ENCODE measurements at places on chromosomes 5 and 9. TPM values are rescaled to one million over a fixed set of nuclear protein-coding genes. Genes with fewer than 3 reads are reported as not detected.

The PHF24 gene
- 3.1 TPM for total RNA-seq

GRCh38 chr9:111029260-111029659 is 9.0 kb downstream of the LPAR1 start:
- DNase-seq: no peak
- no peaks in the 10 kb centered on the region for H3K36me3 ChIP-seq
- H3K4me1 ChIP-seq: no peaks in the 10 kb centered on the region
- H3K27me3 ChIP-seq: peaks cover 2% of the 10 kb centered on the region
- no peak overlapping the region for H3K4me3 ChIP-seq
- H3K27ac ChIP-seq: no peak overlapping the region

DNA sequence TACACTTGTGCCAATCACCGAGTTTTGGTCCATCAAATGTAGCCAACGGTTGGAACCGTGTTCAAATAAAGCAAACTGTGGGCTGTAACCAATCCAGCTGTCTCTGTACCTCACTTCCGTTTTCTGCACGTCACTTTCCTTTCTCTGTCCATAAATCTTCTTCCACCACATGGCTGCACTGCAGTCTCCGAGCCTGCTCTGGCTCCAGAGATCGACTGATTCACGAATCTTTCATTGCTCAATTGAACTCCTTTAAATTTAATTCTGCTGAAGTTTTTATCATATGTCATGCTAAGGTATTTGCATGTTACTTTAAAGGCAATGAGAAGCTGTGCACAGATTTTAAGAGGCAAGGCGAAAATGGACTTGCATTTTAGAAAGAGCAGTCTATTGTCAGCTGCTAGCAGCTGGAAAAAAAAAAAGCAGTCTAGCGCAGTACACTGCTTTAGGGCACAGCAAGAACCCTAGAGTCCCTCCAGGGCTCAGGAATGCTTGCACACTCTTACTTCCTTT is 13.2 kb downstream of the TTC39B start:
- no peak overlapping the region for H3K27ac ChIP-seq
- no peaks in the 10 kb centered on the region for H3K4me1 ChIP-seq
- H3K27me3 ChIP-seq: peaks cover 3% of the 10 kb centered on the region
- peaks cover 8% of the 10 kb centered on the region for H3K36me3 ChIP-seq
- no peak for DNase-seq

GRCh38 chr9:129027224-129027684 is 877 bp downstream of the SH3GLB2 start:
- H3K4me1 ChIP-seq: peaks cover 24% of the 10 kb centered on the region
- peaks cover 10% of the 10 kb centered on the region for H3K27me3 ChIP-seq
- H3K4me3 ChIP-seq: peak overlapping the region; percentile 91
- H3K27ac ChIP-seq: peak overlapping the region; percentile 79

- no peak overlapping the region for H3K27ac ChIP-seq
- H3K4me3 ChIP-seq: no peak overlapping the region
- no peak for DNase-seq
- no peaks in the 10 kb centered on the region for H3K4me1 ChIP-seq
- H3K27me3 ChIP-seq: peaks cover 1% of the 10 kb centered on the region
- peaks cover 10% of the 10 kb centered on the region for H3K36me3 ChIP-seq
These were observed 202.6 kb downstream of the ZSWIM6 start for GRCh38 chr5:61534481-61535267.

GRCh38 chr5:91643797-91644196 is 260.7 kb upstream of the ARRDC3 start:
- no peak overlapping the region for H3K4me3 ChIP-seq
- no peaks in the 10 kb centered on the region for H3K4me1 ChIP-seq
- no peaks in the 10 kb centered on the region for H3K36me3 ChIP-seq
- H3K27me3 ChIP-seq: no peaks in the 10 kb centered on the region
- DNase-seq: no peak
- no peak overlapping the region for H3K27ac ChIP-seq

DNA sequence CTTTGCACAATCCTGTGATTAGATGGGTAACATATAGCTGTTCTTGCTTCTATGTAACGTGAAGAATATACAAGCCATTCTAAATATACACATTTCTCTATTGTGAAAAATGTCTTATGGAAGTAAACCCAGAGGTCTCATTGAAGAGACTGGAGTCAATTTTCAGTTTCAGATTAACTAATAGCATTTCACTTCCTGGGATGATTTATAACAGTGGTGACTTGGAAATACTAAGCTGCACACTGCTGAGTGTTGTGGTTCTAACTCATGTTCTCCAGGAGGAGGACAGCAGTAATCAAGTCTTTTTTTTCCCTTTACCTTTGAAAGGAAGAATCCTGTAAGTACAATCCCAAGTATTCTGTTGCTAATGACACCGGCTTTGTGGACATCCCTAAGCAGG is 3.3 kb downstream of the CTSL start:
- DNase-seq: no peak
- peaks cover 2% of the 10 kb centered on the region for H3K4me1 ChIP-seq
- H3K27ac ChIP-seq: no peak overlapping the region
- H3K27me3 ChIP-seq: peaks cover 6% of the 10 kb centered on the region

GRCh38 chr5:78903861-78904260 is 81.2 kb downstream of the ARSB start:
- H3K4me1 ChIP-seq: peaks cover 24% of the 10 kb centered on the region
- H3K27ac ChIP-seq: no peak overlapping the region
- no peak for DNase-seq
- H3K4me3 ChIP-seq: no peak overlapping the region
- H3K27me3 ChIP-seq: peaks cover 6% of the 10 kb centered on the region

- H3K4me3 ChIP-seq: no peak overlapping the region
- peak; percentile 9 for DNase-seq
- H3K27me3 ChIP-seq: no peaks in the 10 kb centered on the region
- H3K27ac ChIP-seq: no peak overlapping the region
- peaks cover under 1% of the 10 kb centered on the region for H3K36me3 ChIP-seq
These were observed 278.9 kb downstream of the GADD45G start for GRCh38 chr9:89883401-89884341.

The IL13 gene
- not detected for total RNA-seq

GRCh38 chr5:175823731-175824525 is 47.5 kb upstream of the CPLX2 start:
- peaks cover 9% of the 10 kb centered on the region for H3K27me3 ChIP-seq
- H3K4me3 ChIP-seq: peak overlapping the region; percentile 63
- H3K27ac ChIP-seq: peak overlapping the region; percentile 84
- peak; percentile 83 for DNase-seq
- H3K36me3 ChIP-seq: no peaks in the 10 kb centered on the region
- peaks cover 54% of the 10 kb centered on the region for H3K4me1 ChIP-seq

DNA sequence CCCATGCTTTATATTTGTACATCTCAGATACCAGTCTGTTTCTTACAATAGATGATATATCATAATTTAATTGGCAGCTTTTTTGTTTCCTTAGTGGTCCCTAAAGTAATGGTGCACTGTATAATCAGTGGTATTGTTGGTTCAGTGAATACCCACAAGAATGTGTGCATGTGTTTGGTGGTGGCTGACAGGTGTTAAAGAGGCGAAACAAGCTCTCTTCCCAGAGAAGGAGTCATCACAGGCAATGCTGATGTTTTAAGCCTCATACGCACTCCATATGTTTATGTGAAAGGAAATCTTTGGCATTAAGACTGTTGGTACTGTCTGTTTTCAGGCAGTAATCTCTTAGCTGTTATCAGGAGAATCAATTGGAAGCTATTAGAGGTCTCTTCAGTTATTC is 49.2 kb upstream of the KIAA1958 start:
- H3K27me3 ChIP-seq: no peaks in the 10 kb centered on the region
- DNase-seq: no peak
- H3K4me1 ChIP-seq: no peaks in the 10 kb centered on the region
- H3K4me3 ChIP-seq: no peak overlapping the region

- peaks cover 12% of the 10 kb centered on the region for H3K4me1 ChIP-seq
- no peak for DNase-seq
- H3K27ac ChIP-seq: no peak overlapping the region
These were observed 126.6 kb upstream of the HMHB1 start for GRCh38 chr5:143685246-143685815.

DNA sequence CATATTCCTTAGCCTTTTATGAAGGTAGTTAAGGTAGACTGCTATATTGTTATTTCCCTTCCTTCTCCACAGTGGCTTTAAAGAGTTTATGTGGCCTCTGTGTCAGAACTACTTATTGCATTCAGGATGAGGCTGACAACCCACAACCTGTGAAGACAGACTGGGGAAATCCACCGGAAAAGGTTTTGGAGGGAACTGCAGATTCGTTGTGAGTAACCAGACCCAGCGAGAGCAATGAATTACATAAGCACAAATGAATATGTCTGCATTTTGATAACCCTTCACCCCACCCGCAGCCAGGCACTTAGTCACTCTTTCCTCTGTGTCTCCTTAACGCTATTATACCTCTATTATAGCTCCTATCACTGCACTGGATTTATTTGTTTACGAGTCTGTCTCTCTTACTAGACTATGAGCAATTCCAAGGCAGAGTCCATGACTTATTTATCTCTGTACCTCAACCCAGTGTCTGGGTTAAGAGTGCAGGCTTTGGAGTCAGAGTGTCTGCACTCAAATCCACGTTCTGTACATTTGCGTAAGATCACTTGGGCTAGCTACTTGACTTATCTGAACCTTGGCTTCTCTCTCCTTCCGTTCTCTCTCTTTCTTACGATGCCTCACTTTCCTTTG is 19.2 kb downstream of the KCTD16 start:
- H3K27me3 ChIP-seq: no peaks in the 10 kb centered on the region
- H3K4me3 ChIP-seq: no peak overlapping the region
- no peak for DNase-seq
- H3K36me3 ChIP-seq: no peaks in the 10 kb centered on the region

The CATSPER3 gene
- total RNA-seq: 0.54 TPM

DNA sequence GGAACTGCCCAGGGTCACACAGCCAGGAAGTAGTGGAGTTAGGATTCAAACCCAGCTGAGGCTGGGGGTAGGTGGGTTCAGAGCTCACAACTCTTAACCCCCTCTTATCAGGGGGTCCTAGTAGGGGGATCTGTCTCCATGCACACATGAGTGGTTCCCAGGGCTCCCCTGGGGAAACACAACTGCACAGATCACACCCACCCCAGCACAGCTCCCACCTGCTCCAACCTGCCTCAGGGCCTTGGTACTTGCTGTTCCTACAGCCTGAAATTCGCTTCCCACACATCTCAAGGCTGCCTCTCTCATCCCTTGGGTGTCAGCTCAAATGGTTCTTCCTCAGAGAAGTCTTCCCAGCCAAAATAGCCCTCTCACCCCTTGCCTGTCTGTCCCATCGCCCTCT is 4.8 kb downstream of the SNCB start:
- DNase-seq: no peak
- H3K27me3 ChIP-seq: peaks cover 14% of the 10 kb centered on the region
- H3K4me3 ChIP-seq: no peak overlapping the region
- H3K27ac ChIP-seq: no peak overlapping the region

GRCh38 chr9:130201399-130201873 is 29.2 kb downstream of the NCS1 start:
- no peak for DNase-seq
- H3K27ac ChIP-seq: no peak overlapping the region
- H3K4me3 ChIP-seq: no peak overlapping the region
- peaks cover 28% of the 10 kb centered on the region for H3K4me1 ChIP-seq
- peaks cover 5% of the 10 kb centered on the region for H3K27me3 ChIP-seq

- no peaks in the 10 kb centered on the region for H3K27me3 ChIP-seq
- H3K27ac ChIP-seq: no peak overlapping the region
- no peaks in the 10 kb centered on the region for H3K4me1 ChIP-seq
- H3K4me3 ChIP-seq: no peak overlapping the region
These were observed 24.1 kb downstream of the ITK start for GRCh38 chr5:157204765-157205164.

The C5orf63 gene
- total RNA-seq: 11.8 TPM

- H3K27me3 ChIP-seq: no peaks in the 10 kb centered on the region
- no peak for DNase-seq
- no peak overlapping the region for H3K4me3 ChIP-seq
- H3K4me1 ChIP-seq: no peaks in the 10 kb centered on the region
These were observed 406.9 kb upstream of the NMUR2 start for GRCh38 chr5:152811988-152812387.

DNA sequence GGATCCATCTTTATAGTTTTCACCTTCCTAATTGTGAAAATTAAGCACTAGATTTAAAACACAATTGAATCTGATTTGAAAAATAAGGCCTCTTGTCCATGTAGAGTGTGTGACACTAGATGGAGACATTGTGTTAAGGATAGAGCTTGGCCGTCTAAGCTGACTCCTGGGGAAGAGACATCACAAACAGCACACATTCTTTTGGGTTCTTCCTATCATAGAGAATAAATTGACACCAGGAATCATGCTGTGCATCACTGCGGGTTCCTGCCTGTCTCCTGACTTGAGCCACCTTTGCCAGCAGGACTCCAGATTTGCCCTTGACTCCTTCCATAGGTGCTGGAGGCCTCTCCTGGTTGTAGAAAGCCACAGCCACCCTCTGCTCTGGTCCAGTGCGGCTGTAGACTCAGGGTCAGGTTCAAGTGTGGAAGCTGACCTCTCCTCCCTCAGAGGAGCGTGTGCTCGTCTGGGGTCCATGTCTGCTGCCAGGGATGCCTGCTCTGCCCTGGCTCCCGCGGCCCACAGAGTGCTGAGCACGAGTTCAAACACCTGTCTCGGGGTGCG is 11.2 kb downstream of the ROPN1L start:
- H3K4me1 ChIP-seq: peaks cover 21% of the 10 kb centered on the region
- H3K27me3 ChIP-seq: peaks cover 7% of the 10 kb centered on the region
- no peak overlapping the region for H3K27ac ChIP-seq
- DNase-seq: no peak
- H3K4me3 ChIP-seq: no peak overlapping the region
- H3K36me3 ChIP-seq: no peaks in the 10 kb centered on the region

The PDE6A gene
- not detected for total RNA-seq

The MGAT4B gene
- 140 TPM for total RNA-seq

The MLANA gene
- total RNA-seq: not detected

DNA sequence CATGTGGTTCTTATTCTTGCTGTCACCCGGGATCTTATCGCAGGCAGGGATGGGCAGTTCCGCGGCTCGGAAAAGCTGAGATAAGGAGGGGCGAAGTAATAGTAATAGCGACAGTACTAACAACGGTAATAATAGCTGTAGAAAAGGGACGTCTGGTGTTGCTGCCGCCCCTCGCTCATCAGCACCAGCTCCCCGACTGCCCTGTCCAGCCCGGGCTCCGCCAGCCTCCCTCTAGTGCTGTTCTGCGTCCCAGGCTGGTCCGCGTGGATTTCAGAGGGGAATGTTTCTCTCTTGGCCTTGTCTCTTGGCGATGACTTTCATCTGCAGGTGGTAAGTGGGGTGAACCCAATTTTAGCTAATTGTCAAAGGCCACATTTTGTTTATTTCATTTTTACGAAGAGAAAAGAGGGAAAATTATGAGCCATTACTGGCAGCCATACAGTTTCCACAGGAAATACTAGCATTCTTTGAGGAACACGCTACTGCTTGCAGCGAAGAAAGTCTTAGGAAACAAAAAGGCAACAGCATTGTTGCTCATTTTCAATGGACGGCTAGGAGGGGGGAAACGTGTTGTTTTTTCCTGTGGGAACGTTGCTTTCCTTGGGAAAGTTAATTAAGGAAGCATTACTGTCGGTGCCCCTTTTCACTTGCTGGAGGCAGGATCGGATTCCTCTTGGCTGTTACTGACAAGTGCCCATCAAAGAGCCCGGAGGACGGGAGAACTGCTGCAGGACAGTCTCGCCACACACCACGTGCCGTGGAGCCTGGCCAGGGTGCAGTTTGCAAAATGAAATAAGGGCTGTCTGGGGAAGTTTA is 762 bp downstream of the SNCAIP start:
- peak overlapping the region; percentile 90 for H3K4me3 ChIP-seq
- peaks cover 4% of the 10 kb centered on the region for H3K4me1 ChIP-seq
- H3K27me3 ChIP-seq: peaks cover 4% of the 10 kb centered on the region
- peak overlapping the region; percentile 72 for H3K27ac ChIP-seq
- H3K36me3 ChIP-seq: no peaks in the 10 kb centered on the region

Data from glutamatergic neuron (in vitro differentiated cells).